ENCODE measurements at places on chromosomes 1 and 21. TPM values are rescaled to one million over a fixed set of nuclear protein-coding genes. Genes with fewer than 3 reads are reported as not detected.

SLC1A7 gene
- not detected for total RNA-seq

DNA sequence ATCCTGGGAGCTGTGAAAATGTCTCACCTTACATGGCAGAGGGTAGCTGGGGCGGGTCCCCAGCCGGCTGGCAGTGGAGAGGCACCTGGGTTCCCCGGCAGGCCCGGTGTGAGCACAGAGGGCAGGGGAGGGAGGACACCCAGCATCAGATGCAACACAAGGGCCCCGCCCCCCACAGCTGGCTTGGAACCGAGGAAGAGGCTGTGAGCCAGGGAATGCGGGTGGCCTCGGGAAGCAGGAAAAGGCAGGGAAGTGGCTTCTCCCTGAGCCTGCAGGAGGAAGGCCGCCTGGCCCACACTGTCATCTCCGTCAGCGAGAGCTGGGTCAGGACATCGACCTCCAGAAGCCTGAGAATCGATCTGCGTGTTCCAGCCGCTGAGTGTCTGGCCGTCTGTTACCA is 87.3 kb downstream of the SIK1 start:
- peaks cover 3% of the 10 kb centered on the region for H3K27me3 ChIP-seq
- H3K27ac ChIP-seq, result no peak overlapping the region
- H3K4me3 ChIP-seq, result no peak overlapping the region
- peaks cover 6% of the 10 kb centered on the region for H3K36me3 ChIP-seq
- DNase-seq, result no peak
- H3K4me1 ChIP-seq, result peaks cover 8% of the 10 kb centered on the region

ETV3L gene
- total RNA-seq, result not detected

GRCh38 chr1:36199934-36200741 is 24.1 kb upstream of the THRAP3 start:
- DNase-seq, result no peak
- H3K4me1 ChIP-seq, result peaks cover 3% of the 10 kb centered on the region
- peak overlapping the region; percentile 31 for H3K27ac ChIP-seq
- H3K27me3 ChIP-seq, result peaks cover 4% of the 10 kb centered on the region
- H3K4me3 ChIP-seq, result no peak overlapping the region

AGBL4 gene
- total RNA-seq, result not detected

DNA sequence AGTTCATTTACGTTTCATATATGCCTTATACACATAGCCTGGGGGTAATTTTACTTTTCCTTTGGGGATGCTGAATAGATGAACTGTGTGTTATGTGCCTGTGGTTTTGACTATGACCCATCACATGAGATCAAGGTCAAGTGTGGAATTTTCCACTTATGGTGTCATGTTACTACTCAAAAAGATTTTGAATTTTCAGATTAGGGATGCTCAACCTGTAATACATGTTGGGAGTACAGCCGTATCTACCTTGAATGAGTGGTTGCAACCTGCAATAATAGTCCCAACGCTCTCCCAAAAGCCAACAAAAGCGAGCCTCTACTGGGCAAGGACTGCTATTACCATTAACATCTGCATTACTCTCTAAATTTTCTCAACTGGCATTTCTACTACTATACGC is 68.5 kb upstream of the SDC3 start:
- H3K27me3 ChIP-seq, result no peaks in the 10 kb centered on the region
- no peak overlapping the region for H3K27ac ChIP-seq
- peaks cover 55% of the 10 kb centered on the region for H3K36me3 ChIP-seq
- DNase-seq, result no peak

PRDM16 gene
- total RNA-seq, result 1.1 TPM

GRCh38 chr1:53310847-53311681 is 16.8 kb downstream of the LRP8 start:
- peaks cover 24% of the 10 kb centered on the region for H3K4me1 ChIP-seq
- no peak overlapping the region for H3K4me3 ChIP-seq
- no peak for DNase-seq
- H3K36me3 ChIP-seq, result peaks cover under 1% of the 10 kb centered on the region
- H3K27ac ChIP-seq, result peak overlapping the region; percentile 62

ZYG11A gene
- 0.25 TPM for total RNA-seq

COP1 gene
- total RNA-seq, result 47.2 TPM

AADACL4 gene
- not detected for total RNA-seq

GRCh38 chr1:185108321-185108720 is 48.4 kb downstream of the TRMT1L start:
- H3K4me3 ChIP-seq, result no peak overlapping the region
- no peaks in the 10 kb centered on the region for H3K27me3 ChIP-seq
- peaks cover 10% of the 10 kb centered on the region for H3K36me3 ChIP-seq
- H3K27ac ChIP-seq, result no peak overlapping the region

GREM2 gene
- 0.42 TPM for total RNA-seq

MX2 gene
- 117 TPM for total RNA-seq

DNA sequence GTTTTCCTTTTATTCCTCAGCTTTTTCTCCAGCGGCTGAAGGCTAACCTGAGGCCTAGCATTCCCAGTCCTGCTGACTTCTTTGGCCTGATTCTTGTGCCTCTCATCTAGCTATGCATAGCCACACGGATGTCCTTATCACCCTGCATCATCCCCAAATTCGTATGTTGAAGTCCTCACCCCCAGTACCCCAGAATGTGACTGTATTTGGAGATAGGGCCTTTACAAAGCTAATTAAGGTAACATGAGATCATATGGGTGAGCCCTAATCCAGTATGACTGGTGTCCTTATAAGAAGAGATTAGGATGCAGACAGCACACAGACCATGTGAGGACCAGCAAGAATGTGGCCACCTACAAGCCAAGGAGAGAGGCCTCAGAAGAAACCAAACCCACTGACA is 44.6 kb downstream of the CDCP2 start:
- no peaks in the 10 kb centered on the region for H3K36me3 ChIP-seq
- H3K27ac ChIP-seq, result no peak overlapping the region
- H3K4me1 ChIP-seq, result no peaks in the 10 kb centered on the region
- no peaks in the 10 kb centered on the region for H3K27me3 ChIP-seq
- DNase-seq, result no peak
- no peak overlapping the region for H3K4me3 ChIP-seq

FAM110D gene
- total RNA-seq, result not detected

FCMR gene
- total RNA-seq, result 157 TPM

DNA sequence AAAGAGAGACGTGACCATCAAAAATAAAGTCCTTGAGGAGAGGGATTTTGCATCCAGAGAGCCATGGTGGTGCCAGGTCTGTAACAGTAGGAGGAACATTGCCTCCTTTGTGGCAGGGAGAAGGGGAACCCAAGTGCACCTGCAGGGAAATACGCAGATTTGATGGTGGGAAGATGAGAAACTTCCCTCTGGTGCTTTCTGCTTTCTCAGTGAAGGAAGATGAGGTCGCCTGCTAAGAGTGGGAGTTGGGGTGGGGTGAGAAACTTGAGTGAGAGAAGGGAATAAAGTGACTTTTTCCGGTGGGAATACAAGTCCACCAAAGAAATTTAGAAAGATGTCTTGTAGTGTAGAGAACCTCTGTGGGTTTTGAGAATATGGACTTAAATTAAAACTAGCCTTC is 9.1 kb downstream of the PLA2G4A start:
- H3K4me1 ChIP-seq, result no peaks in the 10 kb centered on the region
- no peak overlapping the region for H3K4me3 ChIP-seq
- DNase-seq, result no peak
- H3K27ac ChIP-seq, result no peak overlapping the region

OR2T11 gene
- total RNA-seq, result not detected

GRCh38 chr21:31078216-31078615 is 39.9 kb upstream of the KRTAP19-8 start:
- peaks cover 16% of the 10 kb centered on the region for H3K27me3 ChIP-seq
- no peak overlapping the region for H3K27ac ChIP-seq
- DNase-seq, result no peak

TGFB2 gene
- total RNA-seq, result not detected

DNA sequence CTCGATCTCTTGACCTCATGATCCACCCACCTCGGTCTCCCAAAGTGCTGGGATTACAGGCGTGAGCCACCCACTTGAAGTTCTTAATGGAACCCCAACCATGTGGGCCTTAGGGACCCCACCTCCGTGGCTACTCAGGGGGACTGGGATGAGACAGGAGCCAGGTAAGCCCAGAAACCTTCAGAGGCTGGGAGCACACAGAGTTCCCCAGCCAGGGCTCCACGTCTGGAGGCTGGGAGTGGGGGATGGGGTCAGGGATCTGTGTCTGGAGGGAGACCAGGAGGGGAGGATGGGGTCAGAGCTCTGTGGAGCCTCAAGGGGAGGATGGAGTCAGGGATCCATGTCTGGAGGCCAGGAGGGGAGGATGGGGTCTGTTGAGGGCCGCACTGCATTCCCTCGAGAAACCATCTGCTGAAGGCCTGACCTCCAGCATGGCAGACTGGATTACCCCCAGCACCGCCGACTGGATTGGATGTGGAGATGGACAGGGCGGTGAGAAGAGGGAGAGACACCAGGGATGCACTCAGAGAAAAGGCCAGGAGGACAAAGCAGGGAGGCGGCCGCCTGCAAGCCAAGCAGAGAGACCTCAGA is 2.1 kb upstream of the FTCD start:
- H3K27ac ChIP-seq, result no peak overlapping the region
- H3K4me3 ChIP-seq, result no peak overlapping the region
- DNase-seq, result no peak

- no peak overlapping the region for H3K27ac ChIP-seq
- peaks cover 6% of the 10 kb centered on the region for H3K36me3 ChIP-seq
- no peak overlapping the region for H3K4me3 ChIP-seq
- no peak for DNase-seq
- peaks cover 11% of the 10 kb centered on the region for H3K4me1 ChIP-seq
Observed at GRCh38 chr21:44006017-44006619, 6.0 kb upstream of the TRAPPC10 start.

SNAPIN gene
- 39.6 TPM for total RNA-seq

OR6N1 gene
- total RNA-seq, result not detected

DNA sequence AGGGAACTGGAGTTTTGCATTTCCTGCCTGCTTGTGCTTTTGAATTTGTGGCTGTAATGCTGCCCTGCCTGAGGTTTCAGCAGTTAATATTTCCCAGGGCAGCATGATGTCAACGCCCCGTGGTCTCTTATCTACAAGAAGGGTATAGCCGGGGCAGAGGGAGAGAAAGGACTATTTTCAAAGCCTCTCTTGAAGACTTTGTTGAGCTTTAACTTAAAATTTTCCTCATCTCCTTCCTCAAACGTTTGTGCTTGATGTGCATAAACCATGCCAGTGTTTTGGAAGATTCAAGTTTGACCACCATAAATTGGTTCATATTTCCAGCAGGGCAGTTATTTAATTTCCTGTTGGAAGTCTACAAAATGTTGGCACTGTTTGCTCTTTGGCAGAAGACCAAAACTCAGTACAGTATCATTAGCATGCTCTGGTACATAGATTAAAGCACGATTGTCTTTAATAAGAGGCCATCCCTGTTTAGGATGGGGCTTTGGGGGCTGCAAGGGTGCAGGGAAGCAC is 43.4 kb downstream of the ROR1 start:
- H3K4me1 ChIP-seq, result no peaks in the 10 kb centered on the region
- no peak for DNase-seq
- H3K4me3 ChIP-seq, result no peak overlapping the region
- no peak overlapping the region for H3K27ac ChIP-seq
- H3K27me3 ChIP-seq, result peaks cover 13% of the 10 kb centered on the region

DNA sequence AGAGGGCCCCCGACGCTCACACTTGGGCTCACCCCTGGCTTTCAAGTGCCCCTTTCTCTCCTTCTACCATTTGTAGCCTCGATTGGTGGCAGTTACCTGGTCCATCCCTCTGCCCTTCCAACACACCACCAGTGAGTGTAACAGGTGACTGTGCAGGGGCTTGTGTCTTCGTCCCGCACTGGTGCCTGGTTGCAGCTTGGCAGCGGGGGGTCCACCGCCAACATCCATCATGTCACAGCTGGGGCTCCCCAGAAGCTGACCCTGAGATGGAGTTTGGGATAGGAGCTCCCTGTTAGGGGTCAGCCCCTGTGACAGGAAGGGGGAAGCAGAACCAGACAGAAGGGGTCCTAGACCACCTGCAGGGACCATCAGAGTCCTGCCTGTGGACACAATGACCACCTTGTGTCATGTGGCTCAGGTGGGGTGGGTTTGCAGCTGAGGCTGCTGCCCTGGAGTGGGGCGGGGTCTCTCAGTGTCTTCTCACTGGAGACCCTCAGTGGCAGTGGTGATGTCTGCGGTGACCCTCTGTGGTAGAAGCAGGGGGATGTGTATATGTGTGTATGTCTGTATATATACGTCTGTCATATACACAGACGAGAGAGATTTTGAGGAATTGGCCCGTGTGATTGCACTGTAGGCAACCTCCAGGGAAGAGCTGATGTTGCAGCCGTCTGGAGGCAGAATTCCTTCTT is 3.6 kb upstream of the CALML6 start:
- no peaks in the 10 kb centered on the region for H3K27me3 ChIP-seq
- peaks cover 13% of the 10 kb centered on the region for H3K4me1 ChIP-seq
- no peak overlapping the region for H3K4me3 ChIP-seq
- H3K27ac ChIP-seq, result peak overlapping the region; percentile 9
- no peak for DNase-seq
- H3K36me3 ChIP-seq, result no peaks in the 10 kb centered on the region

FNDC5 gene
- not detected for total RNA-seq

EPHA10 gene
- not detected for total RNA-seq

DNA sequence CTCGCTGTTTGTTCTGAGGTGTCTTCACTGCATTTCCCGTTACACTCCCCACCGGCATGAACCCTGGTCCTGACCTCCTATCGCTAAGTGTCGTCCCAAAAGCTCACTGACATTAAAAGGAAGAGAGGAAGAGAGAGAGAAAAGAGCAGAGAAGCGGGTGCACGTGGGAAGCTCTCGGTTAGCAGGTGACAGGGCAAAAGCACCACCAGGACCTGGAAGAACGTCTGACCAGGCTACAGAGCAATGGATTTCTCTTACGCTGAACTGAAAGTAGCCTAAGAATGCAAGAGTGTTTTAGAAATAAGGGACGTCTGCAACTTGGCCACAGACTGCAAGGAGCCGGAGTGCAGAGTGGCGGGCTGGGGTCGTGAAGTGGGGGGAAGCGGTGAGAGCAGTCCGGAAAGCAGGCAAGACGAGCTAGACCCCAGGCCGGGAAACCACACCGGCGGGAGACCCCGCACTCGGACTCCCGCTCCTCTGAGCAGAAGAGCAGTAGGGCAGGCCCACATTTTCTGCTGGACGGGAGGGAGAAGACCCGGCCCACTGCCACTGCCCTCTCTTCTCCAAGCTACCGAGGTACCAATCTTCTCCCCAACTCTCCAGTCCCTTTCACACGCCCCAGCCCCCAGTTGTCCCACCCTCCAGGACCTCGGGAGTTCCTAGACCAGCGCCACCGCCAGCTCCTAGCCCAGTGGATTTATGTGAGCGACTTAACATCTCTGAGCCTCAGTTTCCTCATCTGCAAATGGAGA is 8.3 kb upstream of the MPZL1 start:
- peak overlapping the region; percentile 81 for H3K4me3 ChIP-seq
- peak overlapping the region; percentile 86 for H3K27ac ChIP-seq
- H3K27me3 ChIP-seq, result peaks cover 6% of the 10 kb centered on the region

GRCh38 chr1:188489336-188490112 is 1660.8 kb downstream of the PLA2G4A start:
- no peak for DNase-seq
- no peaks in the 10 kb centered on the region for H3K27me3 ChIP-seq
- no peak overlapping the region for H3K4me3 ChIP-seq
- H3K27ac ChIP-seq, result no peak overlapping the region
- no peaks in the 10 kb centered on the region for H3K4me1 ChIP-seq
- H3K36me3 ChIP-seq, result no peaks in the 10 kb centered on the region

- no peak for DNase-seq
- H3K27ac ChIP-seq, result no peak overlapping the region
- H3K4me1 ChIP-seq, result peaks cover under 1% of the 10 kb centered on the region
- H3K4me3 ChIP-seq, result no peak overlapping the region
- H3K36me3 ChIP-seq, result peaks cover 1% of the 10 kb centered on the region
Observed at GRCh38 chr21:43331111-43331961, 95.6 kb downstream of the SIK1 start.

PSEN2 gene
- 2.9 TPM for total RNA-seq

All from activated CD4-positive, alpha-beta T cell treated with anti-CD3 and anti-CD28 coated beads, Interleukin-2, amount 10 ng/mL, durations not matched to agents 7 days and 5 days (primary cell).